ENCODE measurements at places on chromosomes 2 and 18.
A peak's percentile ranks its signal among the peaks of the same experiment; 100 is the strongest.

DNA sequence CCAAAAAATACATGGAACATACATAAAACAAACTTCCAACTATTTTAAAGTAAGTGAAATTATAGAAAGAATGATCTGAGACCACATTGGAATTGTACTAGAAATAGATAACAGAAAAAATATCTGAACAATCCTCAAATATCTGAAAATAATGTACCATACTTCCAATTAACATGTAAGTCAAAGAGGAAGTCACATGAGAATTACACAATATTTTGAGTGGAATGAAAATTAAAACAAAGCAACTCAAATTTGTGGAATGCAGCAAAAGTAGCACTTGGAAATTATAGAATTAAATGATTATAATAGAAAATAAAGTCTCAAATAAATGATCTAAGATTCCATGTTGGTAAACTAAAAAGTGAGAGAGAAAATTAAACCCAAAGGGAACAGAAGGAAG lies 38.3 kb upstream of the CTIF start:
- DNase-seq = no peak

DNA sequence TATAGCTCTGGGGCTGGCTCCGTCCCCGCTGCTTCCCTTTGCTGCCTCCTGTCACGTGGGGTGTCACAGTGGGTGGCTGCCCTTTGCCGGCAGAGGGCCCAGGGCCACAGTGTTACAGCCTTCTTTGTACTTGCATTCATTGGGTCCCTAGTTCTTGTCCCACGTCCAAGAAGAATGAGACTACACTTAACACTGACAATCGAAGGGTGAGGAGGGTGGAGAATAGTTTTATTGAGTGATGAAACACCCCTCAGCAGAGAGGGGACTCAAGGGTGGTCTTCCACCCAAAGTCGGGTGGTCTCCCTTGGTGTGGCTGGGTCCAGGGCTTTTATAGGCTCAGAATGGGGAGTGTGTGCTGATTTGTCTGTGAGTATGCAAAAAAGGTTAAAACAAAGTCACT lies 1.9 kb downstream of the ATG4B start:
- no peak for DNase-seq

DNA sequence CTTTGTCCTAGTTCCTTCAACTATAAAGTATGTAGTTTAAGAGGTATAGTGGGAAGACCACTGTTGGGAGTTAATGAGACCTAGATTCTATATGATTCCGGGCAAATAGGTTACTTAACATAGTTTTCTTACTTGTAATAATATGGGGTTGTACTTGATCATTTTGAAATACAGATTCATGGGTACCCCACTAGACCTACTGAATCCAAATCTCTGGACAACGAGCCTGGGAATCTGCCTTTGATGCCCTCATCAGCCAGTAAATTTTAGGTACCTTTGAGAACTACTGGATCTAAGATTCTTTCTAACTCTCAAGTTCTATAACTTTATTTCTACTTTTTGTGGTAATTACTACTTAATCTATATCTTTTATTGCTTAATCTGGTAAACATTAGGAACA lies 6.6 kb downstream of the BMPR2 start:
- no peak for DNase-seq

DNA sequence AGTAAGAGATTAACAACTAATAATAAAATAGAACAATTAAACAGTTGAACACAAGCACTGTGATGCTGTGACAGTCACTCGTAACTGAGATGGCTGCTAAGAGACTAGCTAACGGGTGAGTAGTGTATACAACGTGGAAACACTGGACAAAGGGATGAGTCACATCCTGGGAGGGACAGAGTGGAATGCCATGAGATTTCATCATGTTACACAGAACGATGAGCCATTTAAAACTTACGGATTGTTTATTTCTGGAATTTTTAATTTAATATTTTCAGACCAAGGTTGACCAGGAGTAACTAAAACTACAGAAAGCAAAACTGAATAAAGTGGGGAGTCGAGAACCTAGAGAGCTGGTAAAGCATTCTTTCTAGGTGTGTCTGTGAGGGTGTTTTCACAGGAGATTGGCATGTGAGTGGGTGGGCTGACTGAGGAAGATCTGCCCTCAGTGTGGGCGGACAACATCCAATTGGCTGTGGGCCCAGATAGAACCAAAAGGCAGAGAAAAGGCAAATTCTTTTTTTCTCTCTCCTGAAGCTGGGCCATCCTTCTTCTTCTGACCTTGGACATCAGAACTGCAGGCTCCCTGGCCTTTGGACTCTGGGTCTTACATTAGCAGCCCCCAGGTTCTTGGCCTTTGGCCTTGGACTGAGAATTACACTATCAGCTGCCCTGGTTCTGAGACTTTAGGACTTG lies 14.6 kb downstream of the TMSB10 start:
- DNase-seq = no peak

DNA sequence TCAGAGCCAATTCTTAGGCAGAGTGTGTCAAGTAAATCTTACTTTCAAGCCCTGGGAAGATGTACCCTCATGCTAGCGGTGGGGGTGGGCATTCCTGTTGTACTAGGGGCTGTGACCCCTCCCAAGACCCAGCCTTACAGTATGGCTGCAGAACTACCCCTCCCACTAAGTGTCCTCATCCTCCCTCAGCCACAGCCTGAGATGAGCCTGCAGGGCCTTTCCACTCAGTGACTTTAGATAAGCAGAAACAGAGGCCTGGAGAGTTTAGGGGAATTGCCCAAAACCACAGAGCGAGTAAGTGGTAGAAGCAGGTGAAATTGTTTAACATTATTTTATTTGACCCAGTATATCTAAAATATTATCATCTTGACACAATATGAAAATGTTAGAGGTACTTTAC lies 36.6 kb downstream of the TTC32 start:
- DNase-seq = no peak

GRCh38 chr2:86671337-86671981 lies 47.8 kb upstream of the RNF103 start:
- DNase-seq = no peak

DNA sequence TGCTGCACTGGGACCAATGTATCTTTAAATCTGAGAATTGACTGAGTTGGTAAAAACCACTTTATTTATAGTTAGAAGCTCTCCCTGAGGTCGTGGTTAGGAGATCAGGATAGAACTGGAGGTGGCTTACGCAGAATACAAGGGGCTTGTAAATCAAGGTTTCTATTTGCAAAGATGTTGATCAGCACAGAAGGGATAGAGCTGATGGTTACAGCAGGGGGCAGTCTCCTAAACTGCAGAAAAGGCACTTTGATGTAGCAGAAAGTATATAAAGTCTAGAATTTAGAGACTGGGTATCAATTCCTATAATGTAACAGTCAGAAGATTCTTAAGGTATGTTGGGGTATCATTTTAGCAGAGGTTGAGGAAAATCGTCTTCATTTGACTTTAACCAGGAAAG lies 25.2 kb upstream of the ACVR1 start:
- no peak for DNase-seq

GRCh38 chr2:170243118-170243837 lies 65.3 kb downstream of the MYO3B start:
- DNase-seq = no peak

DNA sequence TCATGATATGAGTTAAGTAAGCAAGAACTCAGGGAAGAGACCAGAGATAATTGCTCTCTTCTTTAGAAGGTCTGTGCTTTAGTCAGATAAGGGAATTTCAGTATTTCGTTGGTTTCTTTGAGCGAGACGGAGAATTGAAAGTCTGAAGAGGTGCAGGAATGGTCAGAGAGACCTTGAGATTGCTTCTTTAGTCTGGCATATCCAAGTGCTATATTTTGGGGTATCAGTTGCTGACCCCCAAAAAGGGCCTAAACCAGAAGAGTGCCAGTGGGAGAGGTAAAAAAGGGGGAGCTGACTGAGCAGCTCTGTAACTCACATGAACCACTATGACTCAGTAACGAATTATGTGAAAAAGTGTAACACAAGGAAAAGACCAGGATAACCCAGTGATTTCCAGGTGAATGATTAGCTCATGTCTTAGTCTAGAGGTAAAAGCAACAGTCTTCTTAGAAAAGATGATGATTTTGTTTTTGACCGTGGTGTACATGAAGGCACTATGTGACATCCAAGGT lies 932.9 kb downstream of the TDRD15 start:
- no peak for DNase-seq

DNA sequence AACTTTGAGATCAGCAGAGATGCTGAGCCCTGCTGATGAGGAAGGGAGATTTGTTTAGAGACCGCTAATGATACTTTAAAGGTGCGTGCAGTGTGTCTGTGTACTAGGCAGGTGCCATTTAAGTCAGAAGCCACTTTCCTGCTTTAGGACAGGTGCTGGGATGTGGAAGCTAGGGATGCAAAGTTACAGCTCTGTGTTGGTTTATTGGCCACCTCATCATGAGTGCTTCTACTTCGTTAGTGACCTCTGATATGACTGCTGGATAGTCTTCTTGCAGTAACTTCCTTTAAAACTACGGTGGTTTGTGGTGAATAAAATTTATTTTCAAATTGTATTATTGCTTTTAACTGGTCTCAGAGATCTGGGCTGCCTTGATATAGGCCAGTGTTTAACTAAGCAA lies 44.1 kb downstream of the FMNL2 start:
- DNase-seq = no peak

- DNase-seq = no peak
Measured at GRCh38 chr2:121634354-121635307, 14.6 kb downstream of the CLASP1 start.

- no peak for DNase-seq
Measured at GRCh38 chr18:79851950-79852349, 54.2 kb downstream of the KCNG2 start.

- DNase-seq = no peak
Measured at GRCh38 chr2:44358503-44358902, 2.8 kb downstream of the PREPL start.

DNA sequence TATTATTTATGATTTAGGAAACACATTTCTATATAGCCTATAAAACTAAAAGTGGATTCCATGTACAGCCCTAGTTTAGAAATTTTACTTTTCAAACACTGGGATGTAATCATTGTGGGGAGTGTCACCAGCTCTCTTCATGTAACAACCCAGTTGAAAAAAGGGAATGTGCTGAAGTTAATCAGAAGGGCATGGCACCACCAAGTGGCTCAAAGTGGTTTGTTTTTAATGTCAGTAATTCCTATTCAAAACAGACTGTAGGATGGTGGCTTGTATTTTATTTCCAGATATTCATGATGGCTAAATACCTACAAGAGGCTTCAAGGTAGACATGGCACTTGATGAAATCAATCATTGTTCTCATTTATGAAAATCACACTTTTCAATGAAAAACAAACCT lies 58.1 kb upstream of the TMEM182 start:
- DNase-seq = no peak

DNA sequence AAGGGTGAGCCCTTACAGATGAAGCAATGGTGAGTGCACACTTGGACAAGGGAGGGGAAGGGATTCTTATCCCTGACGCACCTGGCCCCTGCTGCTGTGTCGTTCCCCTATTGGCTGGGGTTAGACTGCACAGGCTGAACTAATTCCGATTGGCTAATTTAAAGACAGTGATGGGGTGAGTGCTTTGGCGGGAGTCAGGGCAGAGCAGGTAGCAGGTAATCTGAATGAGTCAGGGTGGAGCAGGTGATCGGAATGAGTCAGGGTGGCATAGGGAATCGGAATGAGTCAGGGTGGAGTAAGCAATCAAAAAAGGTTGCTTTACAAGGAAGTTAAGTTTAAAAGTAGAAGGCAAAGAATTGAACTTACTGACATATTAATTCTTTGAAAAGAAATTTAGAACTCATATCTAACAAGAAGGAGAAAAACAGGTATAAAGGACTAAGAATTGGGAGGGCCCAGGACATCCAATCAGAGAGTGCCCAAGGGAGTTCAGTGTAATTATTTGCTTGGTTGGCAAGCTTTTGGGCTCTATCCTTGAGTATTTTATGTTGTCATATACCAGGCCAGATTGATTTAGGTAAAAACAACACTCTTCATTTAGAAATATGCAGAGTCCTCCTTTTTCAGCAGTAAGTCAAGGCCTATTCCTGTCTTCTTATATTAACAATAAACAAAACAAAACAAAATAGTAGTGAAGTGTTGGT lies 52.3 kb upstream of the RALBP1 start:
- no peak for DNase-seq

- no peak for DNase-seq
Measured at GRCh38 chr2:200220251-200220650, 86.2 kb upstream of the SPATS2L start.

- DNase-seq = no peak
Measured at GRCh38 chr18:23826850-23827620, 137.8 kb downstream of the LAMA3 start.

DNA sequence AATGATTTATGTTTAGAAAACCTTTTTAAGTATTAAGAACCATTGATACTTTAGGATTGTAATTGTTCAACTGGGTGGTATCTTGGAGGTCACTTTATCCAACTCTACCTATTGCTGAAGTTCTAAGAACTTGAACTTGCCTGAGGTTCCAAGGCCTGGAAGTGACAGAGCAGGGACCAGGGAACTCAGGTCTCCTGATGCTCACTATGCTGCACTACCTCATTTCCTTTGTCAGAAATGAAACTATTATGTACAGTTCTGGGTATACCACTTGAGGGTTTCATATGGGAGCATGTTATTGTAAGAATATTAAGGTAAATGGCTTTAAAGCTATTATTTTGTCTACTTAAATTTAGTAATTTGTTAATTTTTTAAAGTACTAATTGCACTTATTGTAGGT lies 3.0 kb downstream of the MBD5 start:
- no peak for DNase-seq

DNA sequence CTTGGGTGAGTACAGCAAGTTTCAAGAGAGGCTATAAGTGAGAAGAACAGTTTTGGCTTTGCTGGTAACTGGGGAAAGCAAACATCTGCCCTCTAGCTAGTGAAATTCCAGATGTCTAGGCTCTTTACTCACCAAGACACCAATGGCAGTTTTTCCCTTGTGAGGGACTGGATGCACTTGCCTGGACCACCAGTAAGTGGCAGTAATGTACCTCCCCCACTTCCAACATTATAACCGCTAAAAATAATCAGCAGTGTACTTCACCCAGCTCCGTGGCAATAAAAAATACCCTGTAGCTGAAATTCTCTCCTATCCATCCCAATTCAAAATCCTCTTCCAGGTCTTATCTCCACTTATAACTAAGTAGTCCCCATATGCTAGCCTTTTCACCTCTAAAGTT lies 383.9 kb downstream of the ARHGAP15 start:
- DNase-seq = peak; percentile 43

- no peak for DNase-seq
Measured at GRCh38 chr2:20052861-20053281, 1.4 kb upstream of the LAPTM4A start.

DNA sequence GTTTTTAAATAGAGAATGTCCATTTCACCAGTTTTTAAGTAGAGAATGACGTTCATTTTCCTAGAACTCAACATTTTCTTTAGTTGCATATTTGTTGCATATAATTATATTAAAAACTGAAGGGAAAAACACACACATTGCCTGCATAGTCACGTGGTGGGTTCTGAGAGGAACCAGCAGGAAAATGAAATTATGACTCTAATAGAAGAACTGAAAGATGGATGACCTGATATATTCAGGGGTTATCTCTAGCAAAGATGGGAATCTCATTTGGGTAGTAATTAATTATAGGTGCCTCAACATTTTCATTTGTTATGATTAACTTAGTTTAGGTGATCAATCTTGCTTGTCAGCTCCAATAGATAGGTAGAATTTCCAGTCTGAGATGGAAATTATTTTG lies 288.3 kb downstream of the TRIB2 start:
- DNase-seq = no peak

Data from WTC11 (cell line).